ENCODE measurements at places on chromosomes 4 and X.

GRCh38 chrX:118595501-118596042 lies 100.0 kb downstream of the DOCK11 start:
- DNase-seq: no peak

DNA sequence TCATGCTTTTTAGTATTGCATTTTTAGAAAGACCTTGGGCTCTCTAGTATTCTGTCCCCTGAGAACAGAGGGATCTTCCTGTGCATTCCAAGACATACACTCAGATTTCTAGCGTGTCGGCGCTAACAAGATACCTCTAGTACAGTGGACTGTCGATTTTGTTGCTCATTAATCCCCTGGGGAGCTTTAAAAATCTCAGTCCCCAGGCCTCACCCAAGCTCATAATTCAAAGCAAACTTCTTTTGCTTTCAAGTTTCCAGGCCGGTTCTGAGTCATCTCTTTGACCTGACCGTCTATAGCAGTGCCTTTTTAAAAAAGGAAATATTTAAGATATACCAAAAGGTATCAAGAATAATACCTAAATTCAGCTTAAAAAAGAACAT lies 137.0 kb downstream of the AMMECR1 start:
- no peak for DNase-seq

- peak; percentile 53 for DNase-seq
Observed at GRCh38 chrX:79270401-79270800, 96.7 kb downstream of the ITM2A start.

DNA sequence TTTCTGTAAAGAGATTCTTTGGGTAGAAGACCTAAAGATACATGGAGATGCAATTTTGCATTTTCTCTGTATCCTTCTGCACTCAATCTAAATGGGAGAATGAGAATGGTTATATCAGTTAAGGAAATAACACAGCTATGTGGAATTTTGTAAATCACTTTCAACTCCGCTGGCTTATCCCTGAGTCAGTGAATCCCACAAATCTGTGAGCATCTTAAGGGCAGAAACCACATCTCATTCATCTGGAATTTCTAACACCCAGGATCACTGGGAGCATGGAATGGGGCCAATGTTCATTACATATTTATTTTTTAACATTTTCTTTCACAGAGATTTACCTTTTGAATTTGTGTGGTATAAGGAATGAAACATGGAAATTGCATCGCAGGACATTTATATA lies 167.8 kb downstream of the CFAP47 start:
- DNase-seq: no peak

DNA sequence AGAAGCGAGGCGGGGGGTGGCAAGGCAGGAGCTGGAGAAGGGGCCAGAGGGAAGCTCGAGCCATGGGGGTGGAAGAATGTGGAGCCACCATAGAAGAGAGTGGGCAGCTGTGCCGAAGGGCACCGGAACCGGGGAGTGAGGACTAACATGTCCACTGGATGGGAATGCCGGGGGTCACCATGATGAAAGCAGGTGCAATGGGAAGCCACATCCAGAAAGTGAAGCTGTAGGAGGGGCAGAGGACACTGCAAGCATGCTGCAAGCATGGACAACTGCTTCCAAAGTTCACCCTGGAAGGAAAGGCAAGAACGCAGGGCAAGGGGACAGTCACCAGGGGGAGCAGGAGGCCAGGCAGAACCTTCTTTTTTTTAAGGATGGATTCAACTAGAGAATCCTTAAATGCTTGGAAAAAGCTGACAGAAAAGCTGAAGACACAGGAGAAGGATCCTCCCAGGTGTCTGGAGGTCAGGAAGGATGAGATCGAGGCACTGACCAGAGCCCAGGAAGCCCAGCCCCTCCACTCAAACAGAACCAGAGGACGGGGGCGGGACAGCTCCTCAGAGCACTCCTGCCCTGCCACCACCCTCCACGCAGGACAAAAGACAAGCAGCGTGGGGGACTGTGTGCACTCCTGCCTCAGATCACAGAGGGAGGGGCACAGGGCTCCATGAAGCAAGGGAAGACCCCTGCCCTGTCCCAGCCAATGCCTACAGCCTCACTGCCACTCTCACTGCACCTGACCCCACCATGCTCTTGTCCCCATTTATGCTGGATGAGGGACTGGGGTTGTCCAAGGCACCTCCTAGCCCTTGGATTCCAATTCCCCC lies 169.2 kb downstream of the AFAP1 start:
- DNase-seq: no peak

GRCh38 chrX:109398833-109399232 lies 83.1 kb downstream of the GUCY2F start:
- no peak for DNase-seq

DNA sequence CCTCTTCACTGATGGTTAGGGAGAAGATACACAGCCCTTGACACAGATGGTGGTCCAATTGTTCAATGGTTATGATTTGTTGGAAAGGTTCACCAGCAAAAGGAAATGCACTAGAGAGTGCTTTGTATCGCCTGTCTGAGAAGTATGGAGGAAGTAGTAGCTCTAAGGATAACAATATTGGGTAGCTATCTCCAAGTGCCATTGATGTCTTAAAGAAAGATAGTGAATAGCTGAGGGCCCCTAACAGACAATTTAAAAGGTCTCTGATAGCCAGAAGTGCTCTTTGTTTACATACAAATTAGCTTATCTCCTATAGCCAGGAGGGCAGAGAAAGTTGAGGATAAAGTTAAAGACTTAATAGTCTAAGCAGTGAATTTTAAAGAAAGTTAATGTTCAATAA lies 33.9 kb upstream of the BLTP1 start:
- DNase-seq: no peak

DNA sequence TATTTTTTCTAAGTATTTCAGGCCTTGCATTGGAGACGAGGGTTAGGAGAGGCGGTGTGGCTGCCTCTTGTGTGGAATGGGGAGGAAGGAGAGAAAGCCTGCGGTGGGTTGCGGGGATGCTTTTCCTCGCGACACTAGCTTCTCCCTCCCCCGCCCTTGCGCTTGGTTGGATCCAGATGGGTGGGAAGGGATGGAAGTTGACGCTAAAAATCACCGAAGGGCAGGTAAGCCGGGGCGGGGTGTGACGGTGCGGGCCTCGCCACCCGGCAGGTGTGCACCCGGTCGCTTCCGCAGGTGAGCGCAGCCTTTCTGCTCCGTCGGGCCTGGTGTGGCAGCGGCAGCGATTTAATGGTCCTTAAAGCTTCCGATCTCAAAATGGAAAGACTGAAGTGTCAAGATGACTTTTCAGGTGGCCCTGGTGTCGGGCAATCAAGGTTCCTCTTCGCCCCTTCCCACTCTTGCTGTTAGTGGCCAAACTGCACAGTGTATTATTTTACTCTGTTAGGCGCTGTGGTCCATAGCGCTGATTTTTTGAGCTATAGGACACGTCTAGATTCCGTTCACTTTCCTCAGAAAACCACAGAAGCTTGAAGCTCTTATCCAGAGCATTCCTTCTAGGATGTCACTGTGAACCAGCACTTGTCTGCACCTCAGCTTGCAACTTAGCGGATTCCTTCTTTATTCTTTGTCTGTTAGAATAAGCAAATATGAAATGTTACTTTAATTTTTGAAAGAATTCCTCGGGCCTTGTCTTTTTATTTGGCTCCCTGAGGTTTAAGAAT lies 765 bp downstream of the ENOPH1 start:
- DNase-seq: peak; percentile 17

- DNase-seq: no peak
Observed at GRCh38 chr4:89753601-89754066, 83.3 kb downstream of the SNCA start.

DNA sequence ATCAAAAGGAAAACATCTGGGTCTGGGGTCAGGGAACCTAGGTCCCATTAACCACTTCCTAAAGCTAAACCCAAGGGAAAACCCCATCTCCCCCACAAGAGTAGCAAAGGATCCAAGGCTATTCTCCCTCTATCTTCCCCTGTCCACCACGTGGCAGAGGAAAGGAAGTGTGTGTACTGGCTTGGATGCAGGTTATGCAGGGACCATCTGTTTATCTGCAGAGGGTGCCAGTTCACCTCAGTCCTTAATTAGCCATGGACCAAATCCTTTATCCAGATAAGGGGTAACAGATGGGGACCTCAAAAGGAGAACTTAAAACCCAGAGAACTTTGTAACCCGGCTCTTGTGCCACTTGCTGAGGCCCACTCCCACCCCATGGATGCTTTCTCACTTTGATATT lies 135.3 kb downstream of the ZNF518B start:
- no peak for DNase-seq

DNA sequence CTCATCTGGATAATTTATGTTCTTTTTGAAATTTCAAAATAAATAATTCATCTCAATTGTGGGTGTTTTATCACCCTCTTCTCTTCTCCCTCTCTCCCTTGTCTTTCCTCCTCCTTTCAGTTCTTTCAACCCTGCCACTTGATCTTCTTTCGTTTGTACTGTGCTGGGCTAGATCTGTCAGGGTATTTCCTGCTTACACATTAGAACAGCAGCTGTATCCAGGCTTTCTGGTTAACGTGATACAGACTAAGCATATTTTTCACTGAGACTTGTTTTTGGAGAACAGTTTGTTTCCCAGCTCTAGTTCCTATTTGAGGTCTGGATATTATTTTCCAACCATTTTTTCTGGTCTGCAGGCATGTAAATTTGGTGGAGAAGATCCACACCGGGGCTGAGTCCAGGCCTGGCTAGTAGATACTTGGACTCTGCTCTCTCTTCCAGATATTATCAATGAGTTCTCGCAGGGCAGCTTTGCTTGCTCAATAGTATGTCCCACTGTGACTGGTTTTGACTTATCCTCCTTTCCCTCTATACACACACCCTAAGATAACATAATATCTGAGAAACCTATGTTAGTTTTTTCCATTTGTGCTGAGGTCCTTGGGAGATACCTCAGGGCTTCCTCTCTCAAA lies 1310.7 kb upstream of the TENM3 start:
- DNase-seq: no peak

GRCh38 chrX:150873616-150874015 lies 24.9 kb downstream of the CD99L2 start:
- no peak for DNase-seq

DNA sequence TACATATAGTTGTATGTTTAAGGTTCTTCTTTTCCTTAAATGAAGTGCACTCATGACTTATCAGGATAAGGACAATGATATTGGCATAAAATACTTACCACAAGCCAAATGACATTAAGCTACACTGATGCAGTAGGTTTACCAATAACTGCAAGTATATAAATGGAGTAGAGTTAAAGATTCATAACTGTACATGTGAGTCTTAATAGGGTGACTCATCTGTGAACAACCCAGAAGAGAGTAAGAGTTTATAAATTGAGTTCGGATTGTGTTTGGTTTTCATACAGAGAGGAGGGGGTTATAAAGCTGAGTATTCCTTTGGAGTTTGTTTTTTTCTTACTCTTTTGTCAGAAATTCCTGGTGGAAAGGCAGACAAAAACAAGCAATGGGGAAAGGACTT lies 144.8 kb downstream of the TLL1 start:
- no peak for DNase-seq

GRCh38 chr4:109497511-109497910 lies 62.5 kb upstream of the MCUB start:
- DNase-seq: no peak

DNA sequence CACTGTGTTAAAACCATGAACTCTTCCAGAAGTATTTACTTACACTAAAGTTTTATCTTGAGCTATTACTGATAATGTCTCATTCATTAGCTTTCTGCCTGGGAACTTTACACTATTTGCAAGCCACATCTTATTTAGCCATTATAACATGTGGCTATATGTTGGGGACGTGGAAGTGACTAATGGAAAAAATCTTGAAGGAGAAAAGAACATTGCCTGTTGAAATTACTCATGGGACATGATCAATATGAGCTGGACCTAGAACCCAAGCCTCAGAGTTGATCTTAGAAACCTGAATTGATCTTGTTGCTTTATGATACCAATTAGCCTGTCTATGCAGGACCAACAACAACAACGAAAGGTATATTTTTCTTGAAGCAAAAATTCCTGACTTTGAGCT lies 22.5 kb upstream of the ARHGAP6 start:
- DNase-seq: no peak

DNA sequence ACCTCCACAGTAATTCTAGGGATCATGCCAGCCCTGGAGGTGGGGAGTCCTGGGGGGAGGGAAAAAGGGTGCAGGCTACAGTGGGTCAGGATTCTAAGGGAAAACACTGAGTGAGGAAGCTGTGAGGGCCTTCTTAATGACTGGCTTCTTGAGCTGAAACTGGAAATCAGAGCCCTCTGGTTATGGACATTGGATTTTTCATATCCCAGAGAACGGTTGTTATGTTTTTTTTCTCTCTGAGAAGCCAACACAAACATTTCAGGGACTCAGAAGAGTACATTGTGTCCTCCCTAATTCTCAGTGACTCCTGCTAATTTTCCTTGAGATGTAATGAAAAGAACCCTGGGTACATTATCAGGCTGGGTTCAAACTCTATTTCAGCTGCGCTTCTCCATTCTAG lies 162.4 kb upstream of the PRDX4 start:
- no peak for DNase-seq

DNA sequence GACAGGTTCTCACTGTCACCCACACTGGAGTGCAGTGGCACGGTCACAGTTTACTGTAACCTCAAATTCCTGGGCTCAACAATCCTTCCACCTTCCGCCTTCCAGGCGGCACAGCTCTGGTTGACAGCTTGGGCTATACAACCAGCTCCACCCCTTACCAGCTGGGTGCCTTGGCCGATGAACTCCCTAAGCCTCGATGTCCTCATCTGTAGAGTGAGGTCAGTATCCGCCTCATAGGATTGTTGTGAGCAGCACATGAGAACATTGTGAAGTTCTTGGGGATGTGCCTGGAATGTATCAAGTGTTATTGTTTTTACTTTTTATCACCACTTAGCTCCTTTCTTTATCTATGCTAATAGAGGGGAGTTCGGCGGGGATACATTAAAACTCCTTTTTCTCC lies 23.3 kb downstream of the UCHL1 start:
- no peak for DNase-seq

GRCh38 chr4:147879676-147880075 lies 147.8 kb downstream of the ARHGAP10 start:
- DNase-seq: no peak

- DNase-seq: no peak
Observed at GRCh38 chr4:153143527-153144348, 60.5 kb upstream of the TRIM2 start.

GRCh38 chr4:105709081-105709450 lies 482 bp downstream of the GSTCD start:
- DNase-seq: peak; percentile 5

DNA sequence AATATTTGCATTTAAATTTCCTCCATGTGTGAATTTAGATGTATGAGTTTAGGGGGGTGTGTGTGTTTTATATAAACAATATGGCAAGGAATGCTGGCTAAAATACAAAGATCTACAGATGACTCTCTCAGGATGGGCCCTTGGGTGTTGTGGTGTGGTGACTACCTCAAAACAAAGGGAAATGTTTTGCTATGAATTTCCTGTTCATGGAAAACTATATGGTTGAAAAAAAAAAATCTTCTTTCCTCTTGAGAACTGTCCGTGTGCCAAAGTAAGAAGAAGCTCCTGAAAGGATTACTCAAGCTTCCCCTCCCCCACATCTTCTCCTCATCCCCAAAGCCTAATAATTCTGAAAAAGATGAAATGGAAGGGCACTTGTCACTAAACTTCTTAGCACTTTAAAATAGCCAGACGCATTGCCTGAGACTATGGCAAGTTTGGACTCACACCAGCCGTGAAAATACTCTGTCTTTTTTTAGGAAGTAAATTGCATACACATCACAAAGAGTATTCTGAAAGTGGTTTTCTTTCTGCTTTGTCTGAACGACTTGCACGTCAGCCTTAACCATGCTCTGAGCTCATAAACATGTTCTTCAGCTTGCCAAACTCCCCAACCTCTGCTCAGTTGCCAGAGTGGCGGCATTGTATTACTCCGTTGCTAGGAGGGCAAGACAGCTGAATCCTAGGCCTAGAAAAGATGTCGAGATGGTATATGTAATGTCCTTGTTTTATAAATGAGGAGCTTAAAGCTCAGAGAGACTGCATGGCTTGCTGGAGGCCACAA lies 250.4 kb upstream of the JADE1 start:
- no peak for DNase-seq

- no peak for DNase-seq
Observed at GRCh38 chr4:57905965-57906364, 795.8 kb upstream of the IGFBP7 start.
